ENCODE measurements at places on chromosomes 13 and 19. TPM values are rescaled to one million over a fixed set of nuclear protein-coding genes. Genes with fewer than 3 reads are reported as not detected.

GPR4 gene
- total RNA-seq, result 6.9 TPM

KLK15 gene
- not detected for total RNA-seq

IL17D gene
- total RNA-seq, result 2.4 TPM

ESD gene
- 94.9 TPM for total RNA-seq

FCAR gene
- 0.70 TPM for total RNA-seq

LMTK3 gene
- 3.0 TPM for total RNA-seq

ETV2 gene
- 0.78 TPM for total RNA-seq

ZNF69 gene
- total RNA-seq, result 2.7 TPM

LENG1 gene
- total RNA-seq, result 8.3 TPM

IL27RA gene
- total RNA-seq, result 3.0 TPM

CEACAM3 gene
- 0.97 TPM for total RNA-seq

ZNF260 gene
- total RNA-seq, result 6.7 TPM

CD70 gene
- total RNA-seq, result not detected

ZNF285 gene
- total RNA-seq, result 3.0 TPM

ZNF444 gene
- total RNA-seq, result 22.9 TPM

ZNF844 gene
- 14.7 TPM for total RNA-seq

All from cardiac septum (tissue), 1 donor.